Activated naive CD8-positive, alpha-beta T cell treated with anti-CD3 and anti-CD28 coated beads for 36 hours (primary cell): ENCODE measurements at places on chromosomes 7 and 10. TPM values are rescaled to one million over a fixed set of nuclear protein-coding genes. Genes with fewer than 3 reads are reported as not detected.
A peak's percentile ranks its signal among the peaks of the same experiment; 100 is the strongest.

DNA sequence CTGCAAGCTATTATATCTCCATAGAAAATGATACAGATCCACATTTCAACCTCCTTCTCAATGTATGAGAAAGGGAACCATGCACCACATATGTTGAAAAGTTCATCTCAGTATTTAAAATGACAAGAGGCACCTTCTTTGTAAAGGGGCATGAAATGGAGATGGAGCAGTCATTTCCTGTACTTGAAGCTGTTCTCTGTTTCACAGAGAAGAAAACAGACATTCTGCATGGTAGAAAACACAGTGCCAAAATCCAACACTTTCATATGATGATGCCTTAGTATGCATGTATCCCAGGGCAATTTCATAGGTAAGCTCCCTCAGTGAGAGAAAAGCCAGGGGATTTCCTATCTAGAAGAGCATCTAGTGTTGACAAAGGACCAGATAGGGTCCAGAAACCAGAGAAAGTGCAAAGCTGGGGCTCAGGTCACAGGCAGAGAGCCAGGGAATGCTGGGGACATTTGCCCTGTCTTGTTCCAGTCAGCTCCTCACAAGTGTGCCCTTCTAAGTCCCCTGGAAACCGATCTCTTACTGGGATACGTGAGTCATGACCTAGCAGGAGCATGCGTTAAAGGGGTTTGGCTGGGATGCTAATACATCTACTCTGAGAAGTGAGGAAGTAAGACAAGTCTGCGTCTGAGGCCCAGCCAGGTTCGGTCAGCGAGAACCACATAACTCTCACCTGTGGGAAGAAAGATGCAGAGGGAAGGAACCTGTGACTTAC lies 118.7 kb downstream of the ICA1 start:
- peak overlapping the region; percentile 13 for H3K27ac ChIP-seq
- DNase-seq: no peak
- peaks cover 21% of the 10 kb centered on the region for H3K4me1 ChIP-seq
- H3K4me3 ChIP-seq: no peak overlapping the region
- H3K27me3 ChIP-seq: no peaks in the 10 kb centered on the region
- H3K36me3 ChIP-seq: no peaks in the 10 kb centered on the region

GRCh38 chr10:98173260-98173659 lies 38.8 kb downstream of the R3HCC1L start:
- no peak overlapping the region for H3K27ac ChIP-seq
- H3K36me3 ChIP-seq: peaks cover 54% of the 10 kb centered on the region
- no peak for DNase-seq
- H3K4me1 ChIP-seq: peaks cover 16% of the 10 kb centered on the region

GRCh38 chr10:121615435-121615793 lies 17.2 kb upstream of the FGFR2 start:
- no peaks in the 10 kb centered on the region for H3K36me3 ChIP-seq
- H3K4me1 ChIP-seq: no peaks in the 10 kb centered on the region
- H3K4me3 ChIP-seq: no peak overlapping the region
- no peak overlapping the region for H3K27ac ChIP-seq

DNA sequence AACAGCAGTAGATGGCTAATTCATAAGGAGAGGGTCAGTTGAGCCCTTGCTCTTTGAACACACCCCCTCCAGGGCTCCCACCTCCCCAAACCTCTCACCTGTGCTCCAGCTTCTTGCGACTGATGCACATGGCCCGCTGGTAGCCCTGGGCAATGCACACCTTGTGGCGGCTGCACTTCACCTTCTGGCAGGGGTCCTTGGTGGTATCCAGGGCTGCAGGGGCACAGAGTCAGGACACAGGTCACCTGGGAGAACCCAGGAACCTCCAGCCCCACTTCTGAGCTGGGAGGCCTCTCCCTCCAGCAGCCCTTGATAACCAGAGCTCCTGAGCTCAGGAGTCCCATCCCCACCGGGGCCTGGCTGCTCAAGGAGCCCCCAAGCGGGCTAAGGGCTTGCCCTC lies 16.3 kb downstream of the SPOCK2 start:
- no peaks in the 10 kb centered on the region for H3K27me3 ChIP-seq
- DNase-seq: no peak
- H3K36me3 ChIP-seq: peaks cover 48% of the 10 kb centered on the region
- peak overlapping the region; percentile 94 for H3K27ac ChIP-seq
- no peak overlapping the region for H3K4me3 ChIP-seq
- H3K4me1 ChIP-seq: peaks cover 69% of the 10 kb centered on the region

GRCh38 chr7:32580646-32581045 lies 85.4 kb downstream of the AVL9 start:
- no peaks in the 10 kb centered on the region for H3K27me3 ChIP-seq
- H3K27ac ChIP-seq: no peak overlapping the region
- peaks cover 8% of the 10 kb centered on the region for H3K36me3 ChIP-seq
- no peaks in the 10 kb centered on the region for H3K4me1 ChIP-seq
- H3K4me3 ChIP-seq: no peak overlapping the region

GRCh38 chr10:1289591-1289990 lies 233.4 kb downstream of the WDR37 start:
- H3K4me1 ChIP-seq: peaks cover 4% of the 10 kb centered on the region
- H3K4me3 ChIP-seq: no peak overlapping the region
- H3K27me3 ChIP-seq: peaks cover 16% of the 10 kb centered on the region
- H3K36me3 ChIP-seq: no peaks in the 10 kb centered on the region
- no peak for DNase-seq

CTBP2 gene
- total RNA-seq: not detected

- H3K4me1 ChIP-seq: no peaks in the 10 kb centered on the region
- H3K27ac ChIP-seq: no peak overlapping the region
- H3K36me3 ChIP-seq: no peaks in the 10 kb centered on the region
- H3K27me3 ChIP-seq: no peaks in the 10 kb centered on the region
- DNase-seq: no peak
These were observed 400.0 kb upstream of the FZD8 start for GRCh38 chr10:36042135-36042534.

- no peak for DNase-seq
- no peaks in the 10 kb centered on the region for H3K36me3 ChIP-seq
- no peaks in the 10 kb centered on the region for H3K27me3 ChIP-seq
- no peak overlapping the region for H3K27ac ChIP-seq
- no peak overlapping the region for H3K4me3 ChIP-seq
These were observed 181.6 kb upstream of the HDAC9 start for GRCh38 chr7:18313965-18314364.

- no peaks in the 10 kb centered on the region for H3K4me1 ChIP-seq
- peaks cover 4% of the 10 kb centered on the region for H3K27me3 ChIP-seq
- H3K4me3 ChIP-seq: no peak overlapping the region
These were observed 1059.1 kb downstream of the SORCS3 start for GRCh38 chr10:105700218-105700617.

GRCh38 chr10:79158402-79159097 lies 89.8 kb downstream of the ZMIZ1 start:
- no peaks in the 10 kb centered on the region for H3K4me1 ChIP-seq
- no peak overlapping the region for H3K4me3 ChIP-seq
- H3K36me3 ChIP-seq: no peaks in the 10 kb centered on the region
- no peak for DNase-seq
- no peaks in the 10 kb centered on the region for H3K27me3 ChIP-seq

CPA2 gene
- total RNA-seq: 0.16 TPM

DNA sequence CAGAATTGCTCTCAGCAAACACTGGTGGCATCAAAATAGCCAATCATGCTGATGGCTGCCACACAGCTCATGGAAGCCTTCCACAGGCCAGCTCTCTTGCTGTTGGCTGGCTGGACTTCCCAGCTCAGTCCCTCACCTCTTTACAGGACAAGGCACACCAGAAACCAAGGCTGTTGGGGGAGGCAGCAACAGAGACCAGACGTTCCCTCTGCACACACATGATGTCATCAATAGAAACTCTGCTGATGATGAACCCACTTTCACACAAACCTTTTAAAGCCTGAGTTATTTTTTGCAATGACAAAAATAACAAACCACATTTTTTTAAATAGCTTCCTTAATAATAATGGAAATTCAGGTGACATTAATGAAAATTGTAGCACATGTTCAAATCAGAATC lies 300.9 kb upstream of the C7orf33 start:
- H3K36me3 ChIP-seq: no peaks in the 10 kb centered on the region
- no peak for DNase-seq
- no peak overlapping the region for H3K4me3 ChIP-seq
- H3K27ac ChIP-seq: no peak overlapping the region
- no peaks in the 10 kb centered on the region for H3K4me1 ChIP-seq

SCART1 gene
- total RNA-seq: 0.45 TPM

DNA sequence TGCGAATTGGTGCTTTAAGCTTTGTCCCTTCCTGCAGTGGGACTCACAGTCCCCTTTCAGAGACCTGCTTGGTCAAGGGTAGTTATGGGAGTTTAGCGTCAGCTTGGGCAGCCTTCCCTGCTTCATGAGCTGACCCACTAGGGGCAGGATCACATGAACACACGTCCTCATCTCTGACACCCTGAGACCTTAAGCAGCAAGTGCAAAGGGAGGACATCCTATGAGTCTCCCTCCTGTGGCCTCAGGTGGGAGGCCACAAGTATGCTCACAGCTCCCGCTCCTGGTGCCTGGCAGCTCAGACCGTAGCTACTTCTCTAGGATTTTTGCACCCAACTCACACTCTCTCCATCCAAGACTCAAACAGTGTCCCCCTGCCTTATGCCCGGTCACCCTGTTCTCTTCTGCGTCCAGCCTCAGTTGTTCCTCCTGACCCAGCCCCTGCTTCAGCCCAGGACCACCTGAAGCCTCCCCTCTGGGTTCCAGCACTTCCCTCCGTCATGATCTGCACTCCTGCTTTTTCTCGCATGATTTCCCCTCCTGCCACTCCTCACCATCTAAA lies 136.6 kb upstream of the FAM20C start:
- no peaks in the 10 kb centered on the region for H3K36me3 ChIP-seq
- no peak for DNase-seq
- H3K27ac ChIP-seq: no peak overlapping the region

- H3K4me3 ChIP-seq: no peak overlapping the region
- no peak for DNase-seq
- H3K27ac ChIP-seq: no peak overlapping the region
- no peaks in the 10 kb centered on the region for H3K36me3 ChIP-seq
- H3K4me1 ChIP-seq: peaks cover 7% of the 10 kb centered on the region
These were observed 10.0 kb upstream of the EMX2 start for GRCh38 chr10:117532451-117533107.

GRCh38 chr7:192701-193480 lies 520 bp downstream of the FAM20C start:
- no peak for DNase-seq
- peaks cover 51% of the 10 kb centered on the region for H3K27me3 ChIP-seq
- H3K4me1 ChIP-seq: peaks cover 3% of the 10 kb centered on the region
- H3K36me3 ChIP-seq: no peaks in the 10 kb centered on the region
- H3K27ac ChIP-seq: no peak overlapping the region

TYSND1 gene
- 15.8 TPM for total RNA-seq

DGKI gene
- 2.2 TPM for total RNA-seq

TRPV5 gene
- total RNA-seq: not detected

- H3K27me3 ChIP-seq: no peaks in the 10 kb centered on the region
- H3K36me3 ChIP-seq: no peaks in the 10 kb centered on the region
- H3K27ac ChIP-seq: no peak overlapping the region
- no peak overlapping the region for H3K4me3 ChIP-seq
- no peaks in the 10 kb centered on the region for H3K4me1 ChIP-seq
These were observed 641.8 kb upstream of the FOXK1 start for GRCh38 chr7:4040109-4040928.
